ENCODE measurements at places on chromosomes 3 and 15.

- no peak for DNase-seq
These were observed 85.9 kb upstream of the IGF1R start for GRCh38 chr15:98562331-98562937.

GRCh38 chr3:90025019-90025418, 917.6 kb downstream of the EPHA3 start:
- DNase-seq, result no peak

DNA sequence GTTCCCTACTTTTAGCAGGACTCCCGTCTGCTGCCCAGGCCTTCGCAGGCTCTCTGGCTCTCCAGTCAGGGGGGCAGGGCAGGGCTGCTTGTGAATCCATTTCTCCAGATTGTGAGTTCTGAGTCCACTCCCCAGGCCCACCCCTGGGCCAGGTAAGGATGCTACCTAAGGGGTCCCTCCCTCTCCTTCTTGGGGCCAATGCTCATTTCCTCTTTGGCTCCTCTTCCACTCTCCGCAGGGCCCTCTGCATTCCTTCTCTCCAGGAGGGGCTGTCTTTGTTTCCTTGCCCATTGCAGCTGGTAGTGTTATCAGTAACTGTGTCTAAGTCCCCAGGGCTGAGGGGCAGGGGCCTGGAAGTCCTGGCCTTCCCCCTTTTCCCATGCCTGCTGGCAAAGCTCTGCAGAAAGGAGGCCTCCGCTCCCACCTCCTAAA, 13.0 kb upstream of the CACNA2D2 start:
- no peak for DNase-seq

- no peak for DNase-seq
These were observed 115.7 kb downstream of the TMCC1 start for GRCh38 chr3:129777806-129778205.

- no peak for DNase-seq
These were observed 22.2 kb upstream of the CDAN1 start for GRCh38 chr15:42759093-42759492.
